Stimulated activated CD4-positive, alpha-beta T cell treated with anti-CD3 and anti-CD28 coated beads, Interleukin-12 subunit alpha, Interleukin-12 subunit beta, amount 100 ng/mL, for 48 hours (primary cell): ENCODE measurements at places on chromosomes 5 and 9.

- no peak for DNase-seq
These were observed 40.6 kb upstream of the DMRTA1 start for GRCh38 chr9:22405869-22406659.

DNA sequence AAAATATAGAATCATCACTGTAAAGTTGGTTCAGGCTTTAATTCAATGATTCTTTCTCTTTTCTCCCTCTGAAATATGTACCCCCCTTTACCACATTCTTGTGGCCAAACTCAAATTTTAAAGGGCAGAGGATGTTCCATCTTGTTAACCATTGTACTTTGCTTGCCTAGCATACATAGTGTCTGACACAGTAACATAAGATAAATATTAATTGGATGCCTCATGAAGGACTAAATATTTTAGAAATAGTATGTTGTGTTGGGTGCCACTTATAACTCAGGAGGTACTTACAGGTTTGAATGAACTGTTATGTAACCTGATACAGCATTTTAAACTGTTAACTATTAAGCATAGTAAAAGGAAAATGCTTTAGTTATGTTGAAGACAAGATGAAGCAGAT, 71.5 kb downstream of the NIPBL start:
- no peak for DNase-seq

DNA sequence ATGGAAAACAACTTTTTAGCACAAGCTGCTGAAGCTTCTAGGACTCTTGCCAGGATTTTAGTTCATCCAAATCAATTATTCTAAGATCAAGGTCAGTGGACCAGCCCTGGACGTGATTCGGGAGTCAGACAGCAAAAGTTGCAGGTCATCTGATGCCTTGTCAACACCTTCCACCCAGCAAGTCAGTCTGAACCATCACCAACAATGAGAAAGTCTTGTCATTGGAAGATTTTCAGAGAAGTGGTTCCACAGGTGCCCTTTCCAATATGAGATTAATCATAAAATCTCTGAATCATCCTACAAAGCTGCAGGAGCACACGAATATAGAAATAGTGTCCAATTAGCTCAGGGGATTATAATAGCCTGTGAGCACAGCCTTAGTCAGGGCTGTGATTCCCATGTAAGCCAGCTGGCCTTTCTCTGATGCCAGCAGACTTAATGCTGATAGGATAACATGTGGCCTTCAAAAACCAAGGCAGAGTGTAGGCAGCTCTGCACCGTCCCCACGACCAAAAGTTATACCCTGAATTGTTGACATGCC, 445.0 kb upstream of the TRPC7 start:
- no peak for DNase-seq

GRCh38 chr5:57940236-57940635, 457.6 kb upstream of the ACTBL2 start:
- no peak for DNase-seq

DNA sequence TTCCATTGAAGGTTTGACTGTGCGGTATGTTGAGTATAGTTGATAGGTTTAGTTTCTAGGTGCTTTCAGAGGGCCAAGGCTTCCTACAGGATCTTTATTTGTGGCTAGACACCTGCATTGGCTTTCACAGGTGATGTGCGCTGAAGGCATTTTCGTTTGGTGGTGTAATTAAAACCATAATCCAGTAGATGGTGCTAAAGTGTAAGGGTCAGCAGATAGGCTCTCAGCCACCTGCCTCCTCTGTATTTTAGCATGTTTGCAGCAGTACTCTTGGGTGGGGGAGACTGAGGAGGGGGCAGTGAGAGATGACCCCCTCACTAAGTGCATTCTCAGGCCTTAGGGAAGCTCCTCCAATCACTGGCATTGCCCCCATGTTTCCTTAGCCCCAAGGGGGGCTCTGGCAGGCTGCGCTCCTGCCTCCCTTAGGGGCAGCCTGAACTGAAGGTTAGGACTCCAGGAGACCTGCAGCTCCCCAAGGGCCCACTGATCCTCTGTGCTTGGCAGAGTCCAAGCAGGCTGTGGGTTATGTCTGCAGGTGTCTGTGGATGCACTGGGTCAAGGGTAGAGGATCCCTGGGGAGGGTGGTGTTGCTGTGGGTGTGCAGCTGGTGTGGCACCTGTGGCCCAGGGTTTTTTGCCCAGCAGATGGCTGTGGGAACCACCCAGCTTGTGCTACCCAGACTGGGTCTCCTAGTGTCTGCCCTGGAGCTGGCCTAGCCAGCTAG, 23.4 kb downstream of the CDK20 start:
- DNase-seq, result no peak

DNA sequence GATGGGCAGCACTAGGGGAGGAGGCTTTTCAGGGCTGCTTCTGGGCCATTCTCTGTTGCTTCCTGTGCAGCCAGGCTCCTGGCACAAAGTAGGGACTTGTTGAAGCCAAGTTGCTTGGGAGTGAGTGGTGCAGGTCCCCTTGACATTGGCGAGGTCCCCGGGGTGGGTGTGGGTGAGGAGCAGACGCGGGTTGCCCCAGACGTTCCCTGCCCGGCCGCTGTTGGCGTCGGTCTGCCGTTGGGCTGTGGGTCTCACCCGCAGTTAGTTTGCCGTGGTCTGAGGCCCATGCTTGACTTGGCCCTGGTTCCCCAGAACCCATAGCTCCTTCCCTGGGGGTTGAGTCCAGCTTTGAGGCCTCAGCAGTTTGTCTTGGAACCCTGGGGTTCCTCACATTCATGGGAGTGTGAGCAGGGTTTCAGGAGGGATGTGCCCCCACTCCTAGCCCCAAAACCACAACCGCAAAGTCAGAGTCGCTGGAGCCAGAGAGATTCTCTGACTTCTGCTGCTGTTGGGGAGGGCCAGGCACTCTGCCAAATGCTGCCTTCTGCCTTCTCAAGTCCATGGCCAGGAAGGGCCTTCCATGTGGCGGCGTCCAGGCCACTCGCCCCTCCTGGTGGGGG, 77.5 kb downstream of the RXRA start:
- no peak for DNase-seq

- no peak for DNase-seq
These were observed 38.1 kb upstream of the DENND4C start for GRCh38 chr9:19192202-19193028.

DNA sequence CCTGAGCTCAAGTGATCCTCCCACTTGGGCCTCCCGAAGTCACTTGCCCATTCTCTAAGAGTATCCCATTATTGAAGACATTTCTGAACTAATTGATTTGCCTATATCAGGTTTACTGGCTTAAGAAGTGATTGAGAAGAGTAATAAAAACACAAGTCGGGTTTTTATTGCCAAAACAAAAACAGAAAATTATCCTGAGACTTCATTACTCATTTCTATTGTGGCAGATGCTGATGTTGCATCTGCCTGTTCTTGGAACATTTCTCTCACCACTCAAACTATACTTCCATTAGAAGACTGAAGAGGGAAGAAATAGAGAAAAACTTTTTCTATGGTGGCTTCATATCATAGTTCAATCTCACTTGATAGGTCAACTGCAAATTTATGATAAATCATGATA, 41.9 kb upstream of the PLPP1 start:
- DNase-seq, result no peak

DNA sequence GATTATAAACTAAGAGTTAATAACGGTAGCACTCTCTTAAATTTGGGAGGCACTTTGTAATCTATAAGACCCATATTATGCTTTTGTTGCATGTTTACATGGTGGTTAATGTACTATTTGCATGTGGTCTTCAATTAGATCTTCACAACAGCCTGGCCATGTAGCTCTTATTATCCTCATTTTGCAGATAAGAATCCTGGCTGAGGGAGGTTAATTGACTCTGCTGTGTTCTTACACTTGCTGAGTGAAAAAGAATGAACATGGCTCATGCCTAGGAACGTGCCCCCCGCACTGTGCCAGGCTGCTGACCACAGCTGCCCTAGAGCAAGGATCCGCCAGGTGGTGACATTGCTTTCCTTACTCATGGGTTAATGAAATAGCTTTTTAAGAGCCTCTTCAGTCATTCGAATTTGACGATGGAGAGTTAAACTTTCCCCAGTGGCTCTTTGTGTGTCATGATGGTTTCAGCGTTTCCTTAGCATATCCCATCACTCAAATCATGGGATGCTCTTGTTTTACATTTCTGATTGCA, 97.9 kb downstream of the CDH6 start:
- DNase-seq, result no peak

DNA sequence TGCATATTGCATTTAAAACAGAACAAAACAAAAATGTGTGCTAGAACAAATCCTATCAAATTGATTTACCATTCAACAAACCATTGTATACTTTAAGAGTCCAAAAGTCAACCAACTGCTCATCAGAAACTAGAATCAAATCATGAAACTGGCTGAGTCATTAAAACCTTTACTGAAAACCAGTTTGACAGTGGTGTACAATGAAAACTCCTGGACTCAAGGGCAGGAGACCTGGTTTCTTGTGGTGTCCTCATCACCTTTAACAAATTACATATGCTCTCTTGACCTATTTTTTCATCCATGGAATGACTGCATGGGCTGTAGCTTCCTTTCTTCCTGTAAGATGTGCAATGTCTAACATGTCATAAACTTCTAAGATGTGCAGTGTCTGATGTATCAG, 315.3 kb upstream of the SLC30A5 start:
- no peak for DNase-seq

DNA sequence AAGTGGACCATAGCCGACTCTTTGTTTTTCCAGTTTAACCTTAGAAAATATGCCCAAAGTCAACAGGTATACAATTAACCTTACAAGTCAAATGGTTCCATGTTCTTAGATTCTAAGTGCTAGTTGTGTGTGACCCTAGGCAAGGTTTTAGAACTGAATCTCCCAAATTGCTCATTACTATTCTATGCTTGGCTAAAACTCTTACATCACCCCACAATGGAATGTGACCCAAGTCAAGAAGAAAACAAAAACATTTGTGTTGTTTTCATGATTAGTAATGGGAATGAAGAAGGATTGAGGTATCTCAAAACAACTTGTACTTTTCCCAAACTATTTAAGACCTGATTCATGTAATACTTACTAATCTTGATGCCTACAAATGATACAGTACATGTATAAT, 159.2 kb downstream of the ARRDC3 start:
- DNase-seq, result no peak

GRCh38 chr5:1182633-1183423, 18.6 kb upstream of the SLC6A19 start:
- no peak for DNase-seq

- no peak for DNase-seq
These were observed 132.0 kb upstream of the SV2C start for GRCh38 chr5:75951158-75951557.

GRCh38 chr5:113085880-113086409, 109.3 kb downstream of the DCP2 start:
- no peak for DNase-seq

DNA sequence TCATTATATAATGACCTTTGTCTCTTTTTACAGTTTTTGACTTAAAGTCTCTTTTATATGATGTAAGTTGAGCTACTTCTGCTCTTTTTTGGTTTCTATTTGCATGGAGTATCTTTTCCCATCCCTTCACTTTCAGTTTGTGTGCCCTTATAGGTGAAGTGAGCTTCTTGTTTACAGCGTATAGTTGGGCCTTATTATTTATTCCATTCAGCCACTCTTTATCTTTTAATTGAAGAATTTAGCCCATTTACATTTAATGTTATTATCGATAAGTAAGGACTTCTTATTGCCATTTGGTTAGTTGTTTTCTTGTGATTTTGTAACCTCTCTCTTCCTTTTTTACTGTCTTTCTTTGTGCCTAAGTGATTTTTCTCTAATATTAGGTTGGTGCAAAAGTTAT, 117.3 kb downstream of the ADAMTSL1 start:
- no peak for DNase-seq

GRCh38 chr5:113153512-113154097, 177.0 kb downstream of the DCP2 start:
- no peak for DNase-seq

DNA sequence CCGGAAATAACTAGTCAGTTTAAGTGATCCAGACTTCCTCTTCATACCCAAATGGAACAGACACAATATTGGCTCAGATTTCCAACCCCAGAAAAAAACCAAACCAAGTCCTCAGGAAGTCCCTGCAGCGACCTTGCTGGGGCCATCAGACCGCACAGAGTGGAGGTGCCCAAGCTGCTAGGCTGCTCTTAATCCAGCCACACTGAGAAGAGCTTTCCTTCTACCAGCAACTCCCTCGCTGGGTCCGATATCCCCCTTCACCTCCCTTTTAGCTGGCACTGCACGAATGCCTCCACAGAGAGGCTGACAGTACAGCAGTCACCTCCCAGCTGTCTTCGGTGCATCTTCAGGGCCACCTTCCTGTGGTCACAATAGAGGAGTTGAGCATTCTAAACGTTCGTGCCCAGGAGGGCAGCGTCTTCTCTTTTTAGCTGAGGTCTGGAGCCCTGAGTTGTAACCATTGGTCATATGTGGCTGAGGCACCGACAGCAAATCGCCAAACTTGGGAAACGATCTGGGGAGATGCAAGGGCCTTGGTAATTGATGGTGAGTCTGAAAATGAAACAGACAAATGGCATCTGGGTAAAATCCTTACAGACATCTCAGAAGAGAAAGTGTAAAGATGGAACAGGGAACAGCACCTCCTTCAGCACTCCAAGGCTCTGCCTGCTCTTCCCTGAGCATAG, 5.7 kb downstream of the NAIF1 start:
- DNase-seq, result no peak

- no peak for DNase-seq
These were observed 63.1 kb downstream of the TRPM6 start for GRCh38 chr9:74824654-74825053.

DNA sequence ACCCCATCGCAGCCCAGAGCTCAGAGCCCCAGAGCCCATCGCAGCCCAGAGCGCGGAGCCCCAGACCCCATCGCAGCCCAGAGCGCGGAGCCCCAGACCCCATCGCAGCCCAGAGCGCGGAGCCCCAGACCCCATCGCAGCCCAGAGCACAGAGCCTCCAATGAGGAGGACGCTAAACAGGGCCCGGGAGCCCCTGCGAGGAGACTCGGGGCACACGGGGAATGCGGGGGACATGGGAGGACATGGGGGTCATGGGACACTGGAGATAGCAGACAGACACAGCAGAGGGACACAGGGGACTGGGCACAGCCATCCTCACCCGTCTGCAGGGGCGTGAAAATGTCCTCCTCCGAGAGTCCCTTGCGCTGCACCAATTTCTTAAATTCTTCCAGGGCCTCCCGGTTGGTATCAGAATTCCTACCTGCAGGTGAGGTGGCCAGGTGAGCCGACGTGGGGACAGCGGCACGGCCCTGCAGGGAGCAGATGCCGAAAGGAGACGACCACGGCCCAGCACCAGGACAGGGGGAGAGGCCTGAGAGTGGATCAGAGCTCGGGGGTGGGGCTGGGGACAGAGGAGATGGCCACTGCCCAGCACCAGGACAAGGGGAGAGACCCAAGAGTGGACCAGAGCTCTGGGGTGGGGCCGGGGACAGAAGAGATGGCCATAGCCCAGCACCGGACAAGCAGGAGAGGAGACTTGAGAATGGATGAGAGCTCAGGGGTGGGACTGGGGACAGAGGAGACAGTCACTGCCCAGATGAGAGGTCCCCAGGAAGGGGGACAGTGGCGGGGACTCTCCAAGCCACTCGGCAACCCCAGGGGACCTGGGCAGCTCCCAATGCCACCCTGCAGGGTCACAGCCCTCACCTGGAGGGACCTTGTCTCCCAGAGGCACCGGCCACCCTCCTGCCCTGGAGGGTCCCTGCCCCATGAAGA, 2.8 kb downstream of the OBP2B start:
- DNase-seq, result no peak
